ENCODE measurements at places on chromosomes 2 and 18.

- H3K4me3 ChIP-seq, result no peak overlapping the region
- H3K4me1 ChIP-seq, result peaks cover 8% of the 10 kb centered on the region
- H3K36me3 ChIP-seq, result no peaks in the 10 kb centered on the region
- no peak overlapping the region for H3K27ac ChIP-seq
- H3K27me3 ChIP-seq, result no peaks in the 10 kb centered on the region
- no peak for DNase-seq
Observed at GRCh38 chr2:200337621-200338020, 31.1 kb downstream of the SPATS2L start.

DNA sequence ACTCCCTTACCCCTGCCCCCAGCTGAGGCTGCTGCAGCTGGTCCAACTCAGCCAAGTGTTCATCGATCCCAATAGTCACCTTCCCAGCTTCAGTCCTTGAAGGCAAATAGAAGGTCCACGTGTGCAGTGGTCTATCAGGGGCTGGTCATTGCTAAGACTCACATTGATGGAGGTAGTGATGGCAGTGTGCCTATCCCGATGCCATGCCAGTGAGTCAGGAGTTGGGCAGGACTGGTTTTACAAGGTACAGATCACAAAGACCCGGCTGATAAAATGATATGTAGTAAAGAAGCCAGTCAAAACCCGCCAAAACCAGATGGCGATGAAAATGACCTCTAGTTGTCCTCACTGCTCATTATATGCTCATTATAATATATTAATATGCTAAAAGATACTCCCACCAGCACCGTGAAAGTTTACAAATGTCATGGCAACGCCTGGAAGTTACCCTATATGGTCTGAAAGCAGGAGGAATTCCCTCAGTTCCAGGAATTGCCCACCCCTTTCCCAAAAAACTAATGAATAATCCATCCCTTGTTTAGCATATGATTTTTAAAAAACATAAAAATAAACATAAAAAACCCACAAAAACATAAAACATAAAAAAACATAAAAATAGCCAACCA lies 2.9 kb upstream of the C2orf80 start:
- peaks cover 43% of the 10 kb centered on the region for H3K4me1 ChIP-seq
- H3K27ac ChIP-seq, result no peak overlapping the region
- no peaks in the 10 kb centered on the region for H3K36me3 ChIP-seq

DNA sequence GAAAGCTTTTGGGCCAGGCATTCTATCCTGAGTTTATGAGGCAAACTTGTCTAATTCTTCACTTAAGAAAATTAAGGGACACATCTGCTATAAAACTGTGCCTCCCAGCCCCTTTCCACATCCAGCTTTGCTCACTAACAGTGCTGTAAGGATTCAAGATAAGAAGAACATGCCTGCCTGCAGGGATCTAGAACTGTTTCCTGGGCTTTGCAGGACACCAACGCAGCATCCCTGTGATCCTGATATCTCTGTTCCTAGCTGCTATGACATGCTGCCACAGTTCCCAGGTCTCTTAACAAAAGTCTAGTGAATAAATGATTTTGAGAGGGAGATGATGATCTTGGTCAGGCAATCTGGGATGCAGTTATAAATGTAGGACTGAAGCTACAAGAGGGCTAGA lies 12.4 kb downstream of the B4GALT6 start:
- no peaks in the 10 kb centered on the region for H3K36me3 ChIP-seq
- no peak overlapping the region for H3K27ac ChIP-seq
- H3K4me1 ChIP-seq, result peaks cover 3% of the 10 kb centered on the region
- no peak for DNase-seq

DNA sequence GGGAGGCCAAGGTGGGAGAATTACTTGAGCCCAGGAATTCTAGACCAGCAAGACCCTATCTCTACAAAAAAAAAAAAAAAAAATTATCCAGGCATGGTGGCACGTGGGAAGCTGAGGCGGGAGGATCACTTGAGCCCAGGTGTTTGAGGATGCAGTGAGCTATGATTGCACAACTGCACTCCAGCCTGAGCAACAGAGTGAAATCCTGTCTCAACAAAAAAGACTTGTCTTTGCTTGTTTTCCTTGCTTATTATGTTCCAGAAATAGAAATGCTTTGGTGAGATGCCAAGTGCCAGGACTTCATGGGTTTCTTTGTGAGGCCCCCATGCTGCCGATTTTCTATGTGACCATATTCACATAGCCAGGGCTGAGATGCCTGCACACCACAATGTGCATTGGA lies 9.0 kb downstream of the DCDC2C start:
- H3K27me3 ChIP-seq, result no peaks in the 10 kb centered on the region
- H3K27ac ChIP-seq, result no peak overlapping the region
- H3K4me3 ChIP-seq, result no peak overlapping the region
- no peaks in the 10 kb centered on the region for H3K4me1 ChIP-seq
- DNase-seq, result no peak

DNA sequence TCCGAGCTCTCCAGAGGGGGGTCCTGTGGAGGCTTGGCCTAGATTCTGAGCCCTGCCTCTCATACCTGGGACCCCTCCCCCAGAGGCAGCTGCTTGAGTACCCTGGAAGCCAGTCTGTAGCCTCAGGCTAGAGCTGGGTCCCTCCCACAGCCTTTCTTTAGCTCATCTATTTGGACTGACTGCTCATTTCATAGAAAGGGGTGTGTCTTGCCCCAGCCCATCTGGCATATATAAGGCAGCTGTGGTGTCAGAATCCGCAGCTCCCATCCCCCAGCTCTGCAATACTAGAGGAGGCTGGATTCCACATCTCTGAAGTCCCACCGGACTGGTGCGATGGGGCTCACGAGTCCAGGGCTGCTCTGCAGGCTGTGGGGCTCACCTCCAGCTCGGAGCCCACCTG lies 26.1 kb downstream of the MPHOSPH10 start:
- H3K27ac ChIP-seq, result no peak overlapping the region
- DNase-seq, result no peak
- H3K27me3 ChIP-seq, result no peaks in the 10 kb centered on the region
- H3K4me3 ChIP-seq, result peak overlapping the region; percentile 25

DNA sequence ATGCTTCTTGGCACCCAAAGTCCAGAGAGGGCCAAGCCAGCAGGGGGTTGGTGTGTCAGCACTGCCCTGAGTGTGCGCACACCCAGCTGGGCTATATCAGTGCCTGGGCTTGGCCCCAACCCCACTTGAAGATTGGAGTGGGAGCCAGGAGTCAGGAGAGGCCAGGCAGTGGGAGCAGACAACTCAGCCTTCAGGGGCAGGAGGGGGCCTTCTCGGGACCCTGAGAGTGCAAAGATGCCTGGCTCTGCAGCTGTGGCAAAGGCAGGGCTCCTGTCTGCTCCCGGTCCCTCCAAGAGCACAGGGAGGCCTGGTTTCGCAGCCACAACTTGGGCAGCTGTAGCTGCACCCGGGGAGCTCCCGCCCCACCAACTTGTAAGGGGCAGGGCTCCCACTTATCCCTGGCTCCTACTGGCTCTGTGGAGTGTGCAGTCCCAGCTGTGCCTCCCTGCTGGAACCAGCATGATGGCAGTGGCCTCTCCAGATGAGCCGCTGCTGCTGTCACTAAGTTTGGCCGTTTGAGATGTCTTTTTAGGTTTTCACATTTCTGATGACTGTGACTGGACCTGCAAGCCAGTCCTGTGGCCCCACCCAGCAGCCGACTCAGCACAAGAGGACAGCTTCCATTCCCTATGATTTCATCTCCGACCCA lies 148.8 kb upstream of the HS6ST1 start:
- DNase-seq, result no peak
- no peak overlapping the region for H3K4me3 ChIP-seq
- H3K27me3 ChIP-seq, result no peaks in the 10 kb centered on the region
- H3K4me1 ChIP-seq, result no peaks in the 10 kb centered on the region
- H3K27ac ChIP-seq, result no peak overlapping the region

DNA sequence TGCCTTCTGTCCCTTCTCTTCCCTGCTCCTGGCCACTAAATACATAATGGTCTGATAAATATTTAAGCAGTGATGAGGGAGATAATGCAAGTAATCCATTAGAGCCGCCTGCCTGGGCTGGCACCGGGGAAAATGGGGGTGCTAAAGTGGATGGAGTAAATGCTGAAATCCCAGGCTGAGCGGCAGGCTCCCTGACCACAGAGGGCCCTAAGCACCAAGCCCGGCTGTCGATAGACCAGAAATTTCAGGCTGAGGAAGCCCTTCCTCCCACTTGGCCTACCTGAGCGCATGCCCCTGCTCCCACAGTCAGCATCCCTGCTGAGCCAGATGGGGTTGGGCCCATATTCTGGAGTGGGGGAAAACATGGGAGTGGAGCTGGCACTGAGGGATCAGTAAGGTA lies 197.5 kb upstream of the SKOR2 start:
- H3K4me1 ChIP-seq, result no peaks in the 10 kb centered on the region
- peak overlapping the region; percentile 30 for H3K4me3 ChIP-seq
- H3K36me3 ChIP-seq, result no peaks in the 10 kb centered on the region
- no peak overlapping the region for H3K27ac ChIP-seq
- H3K27me3 ChIP-seq, result no peaks in the 10 kb centered on the region
- no peak for DNase-seq

- peak; percentile 9 for DNase-seq
- H3K27ac ChIP-seq, result no peak overlapping the region
- no peaks in the 10 kb centered on the region for H3K27me3 ChIP-seq
- H3K4me3 ChIP-seq, result no peak overlapping the region
- no peaks in the 10 kb centered on the region for H3K36me3 ChIP-seq
- peaks cover 14% of the 10 kb centered on the region for H3K4me1 ChIP-seq
Observed at GRCh38 chr2:211085056-211085680, 528.8 kb downstream of the CPS1 start.

DNA sequence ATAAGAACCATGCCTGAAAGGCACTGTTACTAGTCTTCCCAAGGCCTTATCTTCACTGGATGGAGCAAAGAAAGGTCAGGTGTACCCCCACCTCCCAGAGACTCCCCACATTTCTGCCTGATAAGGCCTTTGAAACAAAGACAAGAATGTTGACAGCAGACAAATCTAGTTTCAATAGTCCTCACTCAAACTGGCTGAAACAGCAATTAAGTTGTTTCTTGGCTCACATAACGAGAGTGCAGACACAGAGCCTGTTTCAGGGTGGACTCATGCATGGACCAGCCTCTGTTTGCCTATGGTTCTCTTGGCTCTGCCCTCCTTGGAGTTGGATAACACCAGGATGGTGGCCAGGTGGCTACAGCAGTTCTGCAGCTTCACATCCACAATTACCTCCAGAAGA lies 7.5 kb upstream of the CFAP221 start:
- H3K27ac ChIP-seq, result no peak overlapping the region
- H3K4me1 ChIP-seq, result peaks cover 23% of the 10 kb centered on the region
- no peak for DNase-seq
- H3K36me3 ChIP-seq, result no peaks in the 10 kb centered on the region

DNA sequence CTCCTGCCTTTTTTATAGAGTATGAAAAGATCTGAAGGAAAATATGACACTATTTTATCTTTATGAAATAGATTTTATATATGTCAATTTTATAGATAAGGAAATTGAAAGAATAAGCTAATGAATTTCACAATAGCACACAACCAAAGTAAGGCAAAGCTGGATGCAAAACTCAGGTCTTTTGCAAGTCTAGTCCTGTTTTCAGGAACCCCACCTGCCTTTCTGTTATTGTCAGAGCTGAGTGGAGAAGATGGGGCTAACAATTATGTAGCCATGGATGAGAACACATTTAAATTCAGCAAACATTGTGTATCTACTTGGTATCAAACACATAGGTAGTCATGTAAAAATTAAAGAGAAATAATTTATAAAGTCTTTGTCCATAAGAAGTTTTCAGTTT lies 161.5 kb upstream of the ZEB2 start:
- H3K36me3 ChIP-seq, result no peaks in the 10 kb centered on the region
- no peak overlapping the region for H3K27ac ChIP-seq
- no peak overlapping the region for H3K4me3 ChIP-seq
- DNase-seq, result no peak
- H3K4me1 ChIP-seq, result peaks cover 3% of the 10 kb centered on the region

DNA sequence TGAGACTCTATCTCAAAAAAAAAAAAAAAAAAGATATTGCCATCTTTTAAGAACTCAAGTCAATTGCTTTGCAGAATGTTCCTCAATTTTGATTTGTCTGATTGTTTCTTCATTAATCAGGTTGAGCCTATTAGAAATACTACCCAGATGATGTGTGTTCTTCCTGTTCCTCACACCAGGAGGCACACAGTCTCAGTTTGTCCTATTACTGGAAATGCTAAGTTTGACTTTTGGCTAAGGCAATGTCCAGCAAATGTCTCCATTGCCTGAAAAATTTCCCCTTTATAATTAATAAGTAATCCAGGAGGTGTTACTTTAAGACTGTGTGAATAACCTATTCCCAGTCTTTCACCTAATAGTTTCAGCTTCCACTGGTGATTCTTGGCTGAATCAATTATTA lies 28.4 kb downstream of the BOLA3 start:
- H3K4me1 ChIP-seq, result no peaks in the 10 kb centered on the region
- no peaks in the 10 kb centered on the region for H3K36me3 ChIP-seq
- no peaks in the 10 kb centered on the region for H3K27me3 ChIP-seq
- H3K27ac ChIP-seq, result no peak overlapping the region

- H3K36me3 ChIP-seq, result no peaks in the 10 kb centered on the region
- H3K27ac ChIP-seq, result no peak overlapping the region
- no peaks in the 10 kb centered on the region for H3K4me1 ChIP-seq
- H3K27me3 ChIP-seq, result no peaks in the 10 kb centered on the region
Observed at GRCh38 chr2:158610059-158610458, 153.3 kb downstream of the PKP4 start.

- H3K27me3 ChIP-seq, result no peaks in the 10 kb centered on the region
- H3K4me1 ChIP-seq, result no peaks in the 10 kb centered on the region
Observed at GRCh38 chr2:136787970-136788369, 22.6 kb downstream of the THSD7B start.

DNA sequence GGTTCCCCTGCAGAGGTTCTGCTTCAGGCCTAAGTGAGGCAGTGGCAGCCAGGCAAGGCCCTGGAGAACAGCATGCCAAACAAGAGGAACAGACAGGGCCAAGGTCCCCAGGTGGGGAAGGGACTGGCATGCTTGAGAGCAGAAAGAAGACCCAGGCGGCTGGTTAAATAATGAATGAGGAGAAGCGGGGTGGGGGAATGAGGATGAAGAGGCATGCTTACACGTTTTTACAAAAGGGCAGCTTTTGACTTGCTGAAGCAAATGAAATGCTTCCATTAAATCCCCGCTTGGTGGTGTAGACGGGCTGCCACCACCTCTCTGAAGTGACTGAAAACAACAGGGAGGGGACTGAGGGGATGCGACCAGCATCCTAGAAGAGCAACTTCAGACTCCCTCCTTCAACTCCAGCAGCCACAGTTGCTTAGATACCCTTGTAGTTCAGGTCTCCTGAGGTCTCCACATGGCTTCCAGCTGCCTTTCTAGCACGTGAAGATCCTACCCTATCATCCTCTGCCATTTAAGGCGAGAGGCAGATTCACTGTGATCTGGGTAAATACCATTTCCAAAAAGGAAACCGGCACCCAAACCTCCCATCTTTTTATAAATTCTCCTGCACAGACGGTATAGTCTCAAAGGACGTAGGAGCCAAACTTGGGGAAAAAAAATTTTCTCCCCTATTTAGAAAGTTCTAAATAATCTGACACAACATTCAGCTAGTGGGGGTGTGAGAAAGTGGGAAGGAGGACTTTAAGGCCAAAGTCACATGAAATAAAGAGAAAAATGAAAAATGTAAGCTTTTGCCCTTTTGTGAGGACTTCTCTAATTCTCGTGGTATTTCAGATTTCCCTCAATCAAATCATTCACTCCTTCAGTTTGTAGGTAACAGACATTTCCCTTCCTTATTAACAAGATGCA lies 65.6 kb downstream of the CACNB4 start:
- H3K27ac ChIP-seq, result no peak overlapping the region
- DNase-seq, result no peak

All from neuronal stem cell (in vitro differentiated cells).